ENCODE measurements at places on chromosomes 6 and 20.

DNA sequence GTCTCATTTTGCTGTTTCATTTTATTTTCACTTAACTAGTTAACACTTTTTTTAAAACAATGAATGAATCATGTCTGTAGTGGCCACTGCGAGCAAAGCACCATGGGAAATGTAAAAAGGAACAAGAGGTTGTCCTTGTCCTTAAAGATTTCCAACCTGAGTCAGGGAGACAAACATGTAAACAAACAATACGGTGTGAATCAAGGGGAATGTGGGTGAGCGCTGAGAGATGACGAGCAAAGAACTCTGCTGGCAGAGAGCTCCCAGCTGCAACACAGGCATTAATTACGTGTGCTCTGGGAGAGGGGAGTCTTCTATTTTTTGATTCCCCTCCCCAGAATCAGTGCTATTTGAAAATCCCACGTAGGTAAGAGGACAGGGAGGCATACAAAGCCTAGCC, 84.3 kb downstream of the ATXN1 start:
- no peak for DNase-seq

GRCh38 chr6:47804821-47805220, 23.0 kb downstream of the OPN5 start:
- no peak for DNase-seq

- no peak for DNase-seq
Measured at GRCh38 chr6:21759721-21760120, 166.2 kb downstream of the SOX4 start.

DNA sequence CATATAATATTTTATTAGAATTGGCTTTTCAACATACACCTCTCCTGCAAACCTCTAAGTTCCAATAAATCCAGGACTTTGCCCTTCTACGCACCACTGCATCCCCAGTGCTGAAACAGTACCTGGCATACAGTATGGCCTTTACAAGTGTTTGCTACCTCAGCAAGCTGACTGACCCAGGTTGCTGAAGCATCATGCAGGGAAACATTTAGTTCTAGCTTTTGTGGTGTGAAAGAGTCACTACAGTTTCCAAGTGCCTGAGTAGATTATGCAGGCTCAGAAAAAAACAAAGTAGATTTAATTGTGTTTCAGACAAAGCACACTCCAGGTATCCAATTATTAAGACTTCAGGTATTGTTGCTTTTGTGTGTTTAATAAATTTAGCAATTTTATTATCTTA, 614.2 kb upstream of the NRSN1 start:
- no peak for DNase-seq

GRCh38 chr6:35492258-35492973, 4.5 kb downstream of the TEAD3 start:
- no peak for DNase-seq

GRCh38 chr20:10271494-10272219, 53.0 kb downstream of the SNAP25 start:
- no peak for DNase-seq

GRCh38 chr6:82073484-82073883, 174.1 kb downstream of the IBTK start:
- DNase-seq, result no peak

DNA sequence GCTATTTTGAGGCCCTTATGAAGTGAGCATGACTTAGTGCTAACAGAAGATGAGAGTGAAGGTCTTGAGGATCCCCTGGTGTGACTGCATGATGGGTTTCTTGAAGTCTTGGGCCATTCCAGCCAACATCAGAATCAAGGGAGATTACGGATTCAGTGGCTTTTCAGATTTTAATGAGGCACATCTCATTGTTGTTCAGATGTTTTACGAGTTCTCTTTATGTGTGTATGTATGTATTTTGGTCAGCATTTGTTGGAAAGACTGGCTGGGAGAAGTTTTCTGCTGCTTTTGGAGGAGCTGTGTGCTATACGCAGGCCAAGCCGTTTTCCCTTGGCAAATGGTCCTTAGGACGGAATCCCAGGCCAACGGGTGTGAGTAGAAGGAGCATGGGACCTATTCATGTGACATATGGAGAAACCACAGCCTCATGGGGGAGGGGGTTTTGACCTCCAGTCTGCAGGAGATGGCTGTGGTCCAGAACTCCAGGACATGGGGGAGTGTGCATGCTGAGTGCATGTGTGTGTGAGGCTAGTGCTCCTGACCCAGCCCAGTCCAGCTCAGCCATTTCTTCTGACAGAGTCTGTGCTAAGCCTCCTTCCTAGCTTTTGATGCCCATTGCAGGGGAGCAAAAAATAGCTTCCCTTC, 35.3 kb downstream of the CHMP4B start:
- DNase-seq, result no peak

DNA sequence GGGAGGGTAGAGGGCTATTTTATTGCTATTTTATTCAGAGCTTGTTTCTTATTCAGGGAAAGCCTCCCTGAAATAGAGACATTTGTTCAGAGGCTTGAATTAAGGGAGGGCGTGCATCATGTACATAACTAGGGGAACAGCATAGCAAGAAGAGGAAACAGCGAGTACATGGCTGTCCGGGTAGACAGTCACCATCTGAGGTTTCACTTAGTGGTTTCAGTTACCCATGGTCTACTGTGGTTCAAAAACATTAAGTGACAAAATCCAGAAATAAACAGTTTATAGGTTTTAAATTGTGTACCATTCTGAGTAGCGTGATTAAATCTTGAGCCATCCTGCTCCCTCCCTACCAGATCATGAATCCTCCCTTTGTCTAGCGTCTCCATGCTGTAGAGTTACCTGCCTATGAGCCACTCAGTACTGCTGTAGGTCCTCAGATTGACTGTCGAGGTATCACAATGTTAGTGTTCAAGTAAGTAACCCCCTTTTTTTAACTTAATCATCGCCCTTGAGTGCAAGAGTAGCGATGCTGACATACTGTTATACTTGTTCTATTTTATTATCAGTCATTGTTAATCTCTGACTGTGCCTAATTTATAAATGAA, 791.5 kb downstream of the TFAP2A start:
- DNase-seq, result no peak

GRCh38 chr6:170208651-170209353, 82.1 kb downstream of the DLL1 start:
- no peak for DNase-seq

DNA sequence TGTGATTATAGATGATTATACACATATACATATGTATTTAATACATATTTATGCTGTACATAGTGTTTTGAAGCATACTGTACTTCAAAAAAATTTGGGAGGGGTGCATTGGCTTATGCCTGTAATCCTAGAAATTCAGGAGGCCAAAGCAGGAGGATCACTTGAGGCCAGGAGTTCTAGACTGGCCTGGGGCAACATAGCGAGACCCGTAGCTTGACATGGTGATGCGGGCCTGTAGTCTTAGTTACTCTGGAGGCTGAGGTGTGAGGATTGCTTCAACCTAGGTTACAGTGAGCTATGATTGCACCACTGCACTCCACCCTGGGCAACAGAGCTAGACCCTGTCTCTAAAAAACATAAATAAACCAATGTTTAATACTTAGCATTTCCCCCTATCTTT, 1.6 kb upstream of the FAM110A start:
- no peak for DNase-seq

Measured in stimulated activated CD8-positive, alpha-beta memory T cell treated with anti-CD3 and anti-CD28 coated beads, Interleukin-7, amount 100 ng/mL, for 1 hour (primary cell).